NCI-H1048 (cell line): ENCODE measurements at places on chromosomes 6 and 20.

- DNase-seq, result no peak
These were observed 110.6 kb downstream of the MAP7 start for GRCh38 chr6:136439514-136440190.

- DNase-seq, result no peak
These were observed 210.0 kb upstream of the PRDM1 start for GRCh38 chr6:105875974-105876640.

DNA sequence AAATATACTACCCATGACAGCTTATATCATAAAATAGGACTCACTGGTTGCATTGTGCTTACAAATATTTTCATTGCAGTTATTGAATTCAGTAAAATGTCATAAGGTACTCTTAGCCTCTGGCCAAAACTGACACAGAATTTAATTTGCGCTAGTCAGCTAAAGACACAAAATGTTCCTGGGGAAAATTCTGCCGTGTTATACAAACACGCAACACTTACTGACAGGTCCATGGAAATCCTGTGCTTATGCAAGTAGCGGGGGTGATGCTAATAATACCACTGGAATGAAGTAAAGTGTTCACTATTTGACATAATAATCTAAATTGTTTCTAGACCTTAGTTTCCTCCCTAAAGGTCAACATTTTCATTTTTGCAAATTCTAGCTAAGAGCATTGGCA, 354.4 kb upstream of the RSPO3 start:
- DNase-seq, result no peak

- DNase-seq, result no peak
These were observed 23.1 kb upstream of the DNAAF9 start for GRCh38 chr20:3430376-3431069.

DNA sequence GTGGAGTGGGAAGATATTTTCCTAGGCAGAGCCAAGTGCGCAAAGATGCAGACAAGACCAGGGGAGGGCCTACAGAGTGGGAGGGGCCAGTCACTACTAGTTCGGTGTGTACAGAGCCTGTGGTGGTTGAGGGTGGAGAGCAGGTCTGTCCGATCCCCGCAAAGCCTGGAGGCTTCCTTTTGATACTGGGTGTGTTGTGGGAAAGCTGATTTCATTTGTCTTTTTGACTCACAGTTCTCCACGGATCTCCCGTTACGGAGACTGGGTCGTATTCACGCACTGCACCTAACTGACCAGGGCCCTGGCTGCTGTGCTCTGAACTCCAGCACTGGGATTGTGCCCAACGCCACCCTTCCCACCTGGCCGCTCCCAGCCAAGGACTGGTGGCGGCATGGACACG, 1.4 kb upstream of the TIAM2 start:
- no peak for DNase-seq

DNA sequence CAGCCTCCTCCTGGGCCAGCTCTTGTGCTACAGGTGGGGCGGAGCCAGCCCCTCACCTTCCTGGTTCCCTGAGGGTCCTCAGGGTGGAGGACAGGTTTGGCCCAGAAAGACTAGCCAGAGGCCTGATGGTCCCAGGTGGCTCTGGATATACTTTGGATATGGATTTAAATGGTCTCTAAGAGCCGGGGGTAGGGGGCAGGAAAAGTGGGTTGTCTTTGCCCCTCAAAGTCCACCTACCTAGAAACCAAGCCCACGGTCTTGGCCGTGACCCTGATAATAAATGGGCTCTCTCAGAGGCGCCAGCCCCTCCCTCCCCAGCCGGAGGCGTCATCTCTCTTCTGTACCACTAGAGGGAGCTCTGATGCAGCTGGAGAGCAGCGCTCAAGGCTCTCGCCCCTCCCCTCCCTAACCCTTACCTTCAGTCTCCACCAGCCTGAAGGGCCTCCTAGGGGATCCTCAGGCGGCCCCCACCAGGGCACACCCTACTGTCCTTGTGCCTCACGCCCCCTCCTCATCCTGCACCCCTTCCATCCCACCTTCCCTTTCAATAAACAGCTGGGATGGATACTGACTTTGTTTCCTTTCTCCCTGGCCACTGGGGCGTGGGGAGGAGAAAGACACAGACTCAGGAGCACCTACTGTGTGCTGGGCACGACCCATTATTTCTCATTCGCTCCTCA, 7.5 kb downstream of the NRSN2 start:
- peak; percentile 41 for DNase-seq

GRCh38 chr6:108633436-108633835, 72.7 kb downstream of the FOXO3 start:
- DNase-seq, result no peak

DNA sequence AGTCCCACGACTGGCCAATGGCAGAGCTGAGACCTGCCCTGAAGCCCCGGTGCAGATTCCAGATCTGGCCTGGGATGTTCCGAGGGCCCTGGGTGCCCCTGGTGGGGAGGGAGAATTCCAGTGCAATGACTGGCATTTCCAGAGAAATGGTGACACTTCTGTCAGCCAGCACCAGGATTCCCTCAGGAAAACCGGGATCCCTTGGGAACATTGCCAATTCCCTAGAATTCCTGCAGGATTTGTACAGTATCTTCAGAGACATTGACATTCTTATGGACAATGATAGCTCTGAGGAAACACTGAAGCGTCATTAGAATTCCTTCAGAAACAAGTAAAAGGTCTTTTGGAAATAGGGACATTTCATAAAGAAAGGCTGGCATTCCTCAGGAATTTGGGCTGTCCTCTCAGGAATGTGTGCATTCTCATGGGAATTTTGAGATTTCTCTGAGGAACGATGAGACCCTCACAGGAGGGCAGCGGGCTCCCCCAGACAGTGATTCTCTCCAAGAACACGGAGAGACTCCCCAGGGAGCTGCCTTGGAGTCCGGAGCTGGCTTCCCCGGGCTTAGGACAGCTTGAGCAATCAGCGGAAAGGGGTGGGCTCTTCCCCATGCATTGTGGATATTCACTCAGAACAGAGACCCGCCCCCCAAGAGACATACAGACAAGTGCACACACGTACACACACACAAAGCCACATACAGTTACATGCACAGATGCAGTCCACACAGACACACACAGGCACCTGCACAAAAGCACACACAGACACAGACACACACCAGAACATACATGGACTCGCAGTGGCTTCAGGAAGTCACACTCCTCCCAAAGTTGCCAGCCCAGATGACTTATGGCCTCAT, 35.2 kb upstream of the BPIFA2 start:
- DNase-seq, result no peak

DNA sequence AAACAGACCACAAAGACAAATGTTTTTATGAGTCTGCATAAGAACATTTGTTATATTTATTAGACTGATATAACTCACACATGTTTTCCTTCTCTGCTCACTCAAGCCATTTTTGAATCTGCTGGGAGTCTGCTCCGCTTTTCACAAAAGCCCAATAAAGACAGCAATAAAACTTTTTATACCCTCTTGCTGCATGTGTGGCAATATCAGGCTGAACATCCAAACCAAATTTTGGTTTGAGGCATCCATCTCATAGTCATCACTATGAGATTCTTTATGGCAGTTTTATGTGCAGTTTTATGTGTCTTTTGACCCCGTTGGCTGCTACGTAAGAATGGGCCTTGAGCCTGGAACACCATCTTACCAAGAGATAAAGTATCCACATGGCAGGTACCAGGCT, 1276.8 kb upstream of the ADGRB3 start:
- no peak for DNase-seq

- no peak for DNase-seq
These were observed 1.1 kb upstream of the RNF182 start for GRCh38 chr6:13923527-13924145.

DNA sequence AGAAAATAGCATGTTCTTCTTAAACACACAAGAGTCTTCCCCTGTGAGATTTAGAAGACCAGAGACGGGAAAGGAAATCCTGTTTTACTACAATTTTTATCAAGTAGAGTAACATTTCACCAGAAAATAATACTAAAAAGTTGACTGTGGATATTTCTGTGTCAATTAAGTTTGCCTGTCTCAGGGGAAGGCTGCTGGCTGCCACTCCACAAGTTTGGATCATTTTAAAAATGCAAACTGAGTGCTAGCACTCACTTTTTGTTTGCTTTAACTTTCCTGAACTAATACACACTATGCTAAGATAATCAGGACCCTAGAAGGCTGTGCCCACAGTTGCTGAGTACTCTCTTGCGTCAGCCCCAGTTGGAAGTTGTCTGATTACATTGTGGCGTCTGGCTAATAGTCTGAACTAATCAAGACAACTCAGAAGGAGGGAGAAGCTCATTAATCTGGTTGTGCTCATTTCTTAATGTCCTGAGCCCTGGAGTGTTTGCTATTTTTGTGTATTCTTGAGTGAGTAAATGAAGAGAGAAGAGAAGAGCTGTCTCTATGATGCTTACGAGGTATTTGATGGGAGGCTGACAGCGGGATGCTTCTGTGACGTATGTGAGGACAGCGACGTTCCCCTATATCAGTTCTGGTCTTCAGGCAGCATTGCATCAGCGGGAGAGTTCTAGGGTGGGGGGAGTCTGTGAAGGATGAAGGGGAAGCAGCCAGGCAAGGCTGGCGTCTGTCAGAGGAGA, 664.2 kb downstream of the QKI start:
- DNase-seq, result no peak

- DNase-seq, result no peak
These were observed 63.4 kb downstream of the PLG start for GRCh38 chr6:160765412-160765811.

DNA sequence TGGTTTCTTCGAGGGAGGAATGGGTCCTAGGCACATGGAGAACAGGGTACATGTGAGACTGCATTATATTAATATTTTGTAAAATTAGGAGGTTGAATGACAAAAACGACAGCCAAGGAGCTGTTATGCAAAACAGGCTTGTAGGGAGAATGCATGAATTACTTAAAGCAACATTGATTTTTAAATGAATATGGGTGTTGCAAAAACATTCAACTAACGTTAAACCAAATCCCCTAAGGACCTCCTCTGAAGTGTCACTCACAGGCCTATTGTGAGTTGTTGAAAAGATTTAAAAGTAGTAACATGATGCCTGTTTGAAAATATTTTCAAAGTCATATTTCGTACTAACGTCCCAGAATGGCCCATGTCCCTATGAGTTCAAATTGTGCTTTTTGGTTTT, 21.9 kb downstream of the FBXL4 start:
- no peak for DNase-seq

DNA sequence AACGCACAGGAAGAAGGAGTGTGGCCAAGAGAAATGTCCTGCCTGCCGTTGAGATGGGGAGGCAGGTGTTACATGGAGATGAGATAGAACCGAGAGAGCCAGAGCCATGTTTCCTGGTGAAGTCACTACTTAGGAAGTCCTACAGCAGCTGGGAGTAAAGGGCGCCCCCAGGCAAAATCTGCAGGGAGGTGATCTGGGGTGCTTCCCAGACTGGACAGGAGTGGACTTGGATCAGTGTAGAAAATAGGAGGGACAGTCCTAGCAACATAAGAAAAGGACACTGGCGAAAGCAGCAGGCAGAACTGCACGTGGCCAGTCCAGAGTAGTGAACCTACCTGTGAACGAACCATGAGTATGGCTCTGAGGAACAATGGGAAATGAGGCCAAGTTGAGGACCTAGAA, 85.3 kb downstream of the CD164 start:
- no peak for DNase-seq

- DNase-seq, result no peak
These were observed 109.3 kb upstream of the EYA4 start for GRCh38 chr6:133131621-133132465.

DNA sequence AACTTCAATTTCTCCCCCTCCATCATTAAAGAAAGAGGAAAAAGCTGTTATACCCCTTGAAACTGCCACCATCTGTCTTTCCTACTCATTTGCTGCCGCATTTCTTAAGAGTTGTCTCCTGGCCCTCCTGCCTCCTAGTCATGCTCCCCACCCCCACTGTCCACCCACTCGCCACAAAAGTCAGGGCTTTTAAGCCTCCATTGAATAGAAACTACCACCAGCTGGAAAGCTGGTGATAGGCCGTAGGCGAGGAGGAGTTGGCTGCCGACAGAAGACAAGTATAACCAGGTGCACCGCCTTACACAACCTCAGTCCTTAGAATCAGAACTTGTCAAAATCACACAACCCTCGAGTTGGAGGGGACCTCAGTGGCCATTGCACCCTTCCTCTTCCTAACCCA, 67.6 kb downstream of the B3GAT2 start:
- no peak for DNase-seq

GRCh38 chr20:18223409-18223808, 64.9 kb upstream of the ZNF133 start:
- DNase-seq, result no peak

GRCh38 chr6:111713236-111713635, 107.6 kb upstream of the TRAF3IP2 start:
- no peak for DNase-seq

DNA sequence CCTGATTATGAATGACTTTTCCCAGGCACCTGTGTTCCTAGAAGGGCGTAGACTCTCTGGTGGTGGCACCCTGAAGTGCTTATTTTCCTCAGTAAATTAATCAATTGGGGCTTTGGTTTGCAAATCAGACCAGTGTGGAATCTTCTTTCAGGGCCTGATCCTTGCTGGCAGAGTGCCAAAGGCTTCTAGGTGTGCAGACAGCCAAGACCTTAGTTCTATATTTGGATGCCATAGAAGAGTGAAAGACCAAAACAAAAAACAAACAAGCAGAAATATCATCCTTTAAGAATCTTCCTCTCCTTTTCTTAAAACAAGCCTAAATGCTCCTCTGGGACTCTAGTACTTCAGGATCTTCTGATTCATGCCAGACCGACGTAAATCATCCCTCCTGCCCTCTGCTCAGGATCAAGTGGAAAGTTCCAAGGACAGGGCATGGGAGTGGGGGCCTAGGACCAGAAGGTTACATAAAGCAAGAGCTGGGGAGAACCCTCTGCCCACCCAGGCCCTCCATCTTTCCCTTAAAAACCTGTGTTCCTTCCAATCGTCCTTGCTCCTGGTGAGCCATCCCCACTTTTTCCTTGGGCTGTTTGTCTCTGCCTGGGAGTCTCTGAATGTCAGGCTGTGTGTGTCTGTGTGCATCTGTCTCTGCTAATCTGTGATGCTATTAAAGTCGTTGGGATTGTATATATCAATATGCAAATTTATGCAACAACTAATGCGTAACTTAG, 70.5 kb upstream of the MYLIP start:
- no peak for DNase-seq

DNA sequence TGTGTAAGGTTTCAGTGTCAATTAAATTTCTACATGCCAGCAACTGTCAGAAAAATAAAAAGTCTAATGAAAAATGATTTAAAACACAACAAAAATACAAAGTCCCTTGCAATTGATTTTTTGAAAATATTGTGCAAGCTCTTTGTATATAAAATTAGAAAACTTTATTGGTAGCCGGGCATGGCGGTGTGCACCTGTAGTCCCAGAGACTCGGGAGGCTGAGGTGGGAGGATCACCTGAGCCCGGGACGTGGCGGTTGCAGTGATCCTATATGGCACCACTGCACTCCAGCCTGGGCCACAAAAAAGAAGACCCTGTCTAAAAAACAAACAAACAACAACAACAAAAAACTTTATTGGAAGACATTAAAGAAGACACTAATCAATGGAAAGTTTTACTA, 6.0 kb upstream of the OVOL2 start:
- DNase-seq, result no peak
